Fibroblast of skin of left quadriceps (primary cell): ENCODE measurements at places on chromosomes 1 and 21.

GRCh38 chr1:55164906-55165305 is 50.3 kb downstream of the USP24 start:
- no peak for DNase-seq

DNA sequence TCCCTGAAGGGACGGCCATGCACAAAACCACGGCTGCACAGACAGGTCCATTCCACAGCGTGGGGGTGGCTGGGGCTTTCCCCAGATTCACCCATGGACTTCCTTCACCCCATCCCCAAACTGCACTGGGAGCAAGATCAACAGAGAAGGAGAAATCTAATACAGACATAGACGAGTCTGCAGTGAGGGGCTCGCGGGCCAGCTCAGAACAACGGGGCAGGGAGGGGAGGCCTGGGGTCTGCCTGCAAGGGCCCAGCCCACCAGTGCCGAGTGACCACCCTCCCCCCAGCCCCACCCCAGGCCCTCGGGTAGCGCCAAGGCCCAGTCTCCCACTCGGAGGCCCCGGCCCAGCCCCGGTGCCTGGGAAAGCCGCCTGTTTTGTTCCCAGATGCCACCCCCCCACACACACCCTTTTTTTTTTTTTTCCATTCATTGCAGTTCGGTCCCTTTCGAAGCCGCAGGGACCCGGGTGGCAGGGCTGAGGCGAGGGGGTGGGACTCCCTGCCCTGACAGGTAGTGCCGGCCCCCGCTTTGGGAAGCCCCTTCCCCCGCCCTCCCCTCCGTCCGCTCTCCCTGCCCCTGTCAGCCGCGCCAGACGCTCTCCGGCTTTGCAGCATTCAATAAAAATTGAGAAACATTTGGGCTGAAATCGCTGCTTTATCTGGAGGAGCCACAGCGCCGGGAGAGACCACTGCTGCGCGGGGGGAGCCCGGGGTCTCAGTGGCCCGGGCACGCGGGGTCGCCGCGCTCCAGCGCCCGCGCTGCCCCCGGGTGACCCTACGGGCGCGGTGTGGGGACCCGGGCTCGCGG is 543 bp upstream of the EPHB2 start:
- peak; percentile 58 for DNase-seq

GRCh38 chr1:230345139-230345885 is 80.8 kb downstream of the PGBD5 start:
- no peak for DNase-seq

- DNase-seq: no peak
Measured at GRCh38 chr1:204419064-204419403, 7.4 kb upstream of the PPP1R15B start.

DNA sequence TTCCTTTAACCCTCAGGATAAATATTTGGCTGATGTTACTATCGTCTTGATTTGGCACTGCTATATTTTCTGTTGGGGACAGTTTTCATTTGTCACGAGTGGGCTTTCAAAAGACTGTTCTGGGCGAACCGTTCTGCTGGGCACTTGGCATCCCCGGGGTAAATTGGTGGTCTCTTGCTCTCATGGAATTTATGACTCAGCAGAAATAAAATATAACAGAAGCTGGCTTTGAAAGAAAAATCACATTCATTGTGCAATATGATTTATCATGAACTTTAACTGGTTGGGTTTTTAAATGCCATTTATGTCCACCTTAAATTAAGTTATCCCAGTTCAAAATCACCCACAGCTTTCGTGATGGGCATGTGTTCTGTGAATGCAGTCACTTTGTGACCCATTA is 147.3 kb downstream of the KAZN start:
- DNase-seq: no peak

- no peak for DNase-seq
Measured at GRCh38 chr1:234583755-234584419, 26.1 kb downstream of the IRF2BP2 start.

DNA sequence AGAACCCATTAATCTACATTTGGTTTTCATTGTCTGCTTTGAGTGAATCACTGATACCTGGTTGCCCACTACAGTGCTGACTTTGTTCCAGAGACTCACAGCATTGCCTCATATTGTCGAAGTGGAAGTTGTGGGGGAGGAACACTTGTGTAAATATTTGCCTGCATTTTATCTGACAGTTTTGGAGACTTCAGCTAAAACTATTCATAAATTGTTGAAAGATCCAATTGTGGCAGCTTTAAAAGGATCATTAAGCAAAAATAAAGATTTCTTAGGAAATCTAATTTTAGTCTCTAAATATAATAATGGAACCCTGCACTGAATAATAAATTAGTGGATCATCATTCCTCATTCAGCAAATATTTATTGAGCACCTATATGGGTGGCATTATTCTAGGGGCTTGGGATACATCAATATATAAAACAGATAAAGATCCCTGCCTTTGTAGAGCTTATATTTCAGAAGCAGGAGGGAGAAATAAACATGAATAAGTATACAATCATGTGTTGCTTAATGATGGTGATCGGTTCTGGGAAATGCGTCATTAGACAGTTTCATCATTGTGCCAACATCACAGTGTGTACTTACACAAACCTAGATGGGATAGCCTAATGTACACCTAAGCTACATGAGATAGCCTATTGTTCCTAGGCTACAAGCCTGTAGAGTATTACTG is 73.5 kb downstream of the OSBPL9 start:
- peak; percentile 47 for DNase-seq

DNA sequence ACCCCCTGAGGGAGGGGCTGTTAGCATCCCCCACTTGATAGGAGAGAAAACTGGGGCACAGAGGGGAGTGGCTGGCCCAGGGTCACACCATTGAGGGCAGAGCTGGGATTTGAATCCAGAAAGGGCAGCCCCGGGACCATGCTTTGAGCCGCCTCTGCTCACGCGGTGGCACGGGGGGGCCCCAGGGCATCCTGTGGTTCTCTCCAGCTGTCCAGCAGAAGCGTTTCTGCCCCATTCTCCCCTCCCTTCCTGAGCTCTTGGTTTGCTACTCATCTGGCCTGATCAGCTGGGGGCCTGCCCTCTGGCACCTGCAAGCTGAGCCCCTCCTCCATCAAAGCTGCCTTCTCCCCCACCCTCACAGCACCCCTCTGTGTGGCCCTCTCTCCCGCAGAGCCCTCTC is 37.5 kb downstream of the FBXO2 start:
- DNase-seq: no peak

DNA sequence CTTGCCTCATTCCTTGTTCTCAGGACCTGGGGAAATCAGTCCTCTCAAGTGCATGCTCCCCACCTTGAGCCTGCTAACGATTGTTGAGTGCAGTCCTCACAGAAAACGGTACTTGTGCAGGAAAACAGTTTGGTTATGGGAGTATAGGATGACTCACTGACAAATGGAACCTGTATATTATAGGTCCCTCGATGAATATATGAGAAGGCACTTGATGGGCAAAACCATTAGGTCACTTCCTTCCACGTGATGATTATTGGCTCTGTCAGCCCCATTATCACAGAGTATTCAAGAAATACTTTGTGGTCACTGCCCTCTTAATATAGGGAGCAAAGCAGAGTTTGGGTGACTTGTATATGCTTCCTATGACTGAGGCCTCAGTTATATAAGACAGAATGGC is 6.2 kb downstream of the CCDC17 start:
- no peak for DNase-seq

DNA sequence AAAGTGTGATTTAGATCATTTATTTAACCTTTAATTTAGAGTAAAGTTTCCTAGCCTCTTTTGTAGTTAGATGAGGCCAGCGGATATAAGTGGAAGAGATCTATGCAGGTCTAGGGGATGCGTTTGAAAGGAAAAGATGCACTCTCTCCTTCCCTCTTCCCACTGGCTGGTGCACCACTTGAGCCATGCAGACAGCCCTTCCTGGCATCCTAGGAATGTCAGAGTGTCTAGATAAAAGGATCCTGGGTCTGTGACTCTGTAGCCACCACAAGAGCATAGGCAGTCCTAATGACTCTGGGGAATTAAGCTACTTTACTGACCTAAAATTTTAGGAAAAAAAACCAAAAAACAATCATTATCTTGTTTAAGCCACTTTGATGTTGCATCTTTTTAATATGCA is 16.0 kb upstream of the STUM start:
- no peak for DNase-seq

GRCh38 chr1:17826165-17826488 is 71.0 kb downstream of the ACTL8 start:
- DNase-seq: no peak

- DNase-seq: no peak
Measured at GRCh38 chr1:85133565-85134159, 67.2 kb downstream of the SYDE2 start.

- DNase-seq: peak; percentile 28
Measured at GRCh38 chr21:26072666-26073615, 97.6 kb downstream of the APP start.

GRCh38 chr1:7119156-7119555 is 333.9 kb downstream of the CAMTA1 start:
- no peak for DNase-seq

GRCh38 chr1:2405588-2406295 is 6.6 kb downstream of the PEX10 start:
- no peak for DNase-seq

DNA sequence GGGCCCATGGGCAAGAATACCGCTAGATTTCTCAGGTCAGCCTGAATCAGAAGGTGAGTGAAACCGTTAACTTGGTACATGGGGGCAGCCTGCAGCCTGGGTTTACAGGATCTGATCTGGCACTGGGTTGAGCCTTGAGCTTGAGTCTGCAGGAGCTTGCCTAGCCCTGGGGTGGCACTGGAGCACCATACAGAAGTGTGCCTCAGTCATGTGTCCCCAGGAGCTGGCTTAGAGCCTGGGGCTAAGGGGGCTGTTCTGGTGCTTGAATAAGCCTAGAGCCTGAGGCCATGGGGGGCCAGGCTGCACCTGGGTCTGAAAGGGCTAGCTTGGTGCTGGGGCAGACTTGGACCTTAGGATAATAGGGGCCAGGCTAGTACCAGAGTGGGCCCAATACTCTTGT is 457.2 kb upstream of the PBX1 start:
- no peak for DNase-seq

DNA sequence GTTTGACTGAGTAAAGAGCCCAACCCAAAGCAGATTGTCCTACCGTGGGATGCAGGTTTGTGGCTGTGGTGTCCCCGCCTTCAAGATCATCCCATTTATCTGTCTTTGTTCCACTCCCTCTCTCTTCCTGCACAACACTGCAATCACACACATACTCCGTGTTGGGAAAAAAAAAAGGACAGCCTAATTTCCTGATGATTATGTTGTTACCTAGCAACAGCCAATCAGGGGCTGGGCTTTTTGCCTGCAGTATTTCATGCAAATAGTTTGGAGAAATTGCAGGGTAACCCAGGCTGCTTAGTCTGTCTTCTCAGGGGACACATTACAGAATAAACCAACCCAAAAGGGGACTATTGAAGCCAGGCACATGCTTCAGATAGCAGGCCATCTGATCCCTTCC is 38.3 kb downstream of the PHC2 start:
- DNase-seq: peak; percentile 52

DNA sequence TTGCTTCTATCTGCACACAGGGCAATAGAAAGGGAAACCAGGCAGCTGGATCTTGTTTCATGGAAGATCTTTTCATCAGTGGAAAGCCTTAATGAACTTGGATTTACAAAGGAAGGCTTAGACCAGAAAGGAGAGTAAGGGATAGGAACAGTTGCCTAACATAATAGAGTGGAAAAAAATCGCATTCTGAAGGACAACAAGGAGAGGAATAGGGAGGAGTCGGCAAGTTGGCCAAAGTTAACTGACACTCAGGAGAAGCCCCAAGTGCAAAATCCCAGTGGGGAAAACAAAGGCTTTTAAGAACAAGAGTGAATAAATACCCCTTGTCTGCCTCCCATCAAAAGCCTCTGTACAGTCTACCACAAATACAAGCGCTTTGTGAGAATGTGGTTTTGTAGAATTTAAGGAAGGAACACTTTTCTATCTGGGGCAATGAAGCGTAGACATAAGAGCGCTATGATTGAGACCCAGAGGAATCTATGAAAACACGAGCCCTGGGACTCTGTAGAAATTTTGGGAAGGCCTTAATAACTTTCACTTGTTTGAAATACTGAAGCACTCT is 74.1 kb downstream of the ZNF648 start:
- no peak for DNase-seq
